ENCODE measurements at places on chromosomes 6 and 20.

GRCh38 chr6:119442776-119443184 is 93.2 kb upstream of the MAN1A1 start:
- DNase-seq: no peak

DNA sequence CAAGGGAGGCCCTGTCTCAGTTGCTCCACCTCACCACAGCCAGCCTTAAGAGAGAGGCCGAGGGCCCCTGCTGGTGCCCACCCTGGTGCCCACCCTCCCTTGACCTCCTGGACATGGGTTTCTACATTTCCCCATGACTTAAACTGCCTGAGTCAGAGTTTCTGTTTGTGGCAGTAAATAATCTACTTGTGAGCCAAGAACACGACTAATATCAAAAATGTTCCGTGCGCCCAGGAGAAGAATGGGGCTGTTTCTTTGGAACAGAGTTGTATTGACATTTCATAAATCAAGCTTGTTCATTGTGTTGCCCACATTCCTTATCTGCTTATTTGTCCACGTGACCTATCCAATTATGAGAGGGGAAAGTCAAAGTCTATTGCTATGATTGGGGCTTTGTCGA is 143.5 kb downstream of the ANKRD60 start:
- DNase-seq: no peak

DNA sequence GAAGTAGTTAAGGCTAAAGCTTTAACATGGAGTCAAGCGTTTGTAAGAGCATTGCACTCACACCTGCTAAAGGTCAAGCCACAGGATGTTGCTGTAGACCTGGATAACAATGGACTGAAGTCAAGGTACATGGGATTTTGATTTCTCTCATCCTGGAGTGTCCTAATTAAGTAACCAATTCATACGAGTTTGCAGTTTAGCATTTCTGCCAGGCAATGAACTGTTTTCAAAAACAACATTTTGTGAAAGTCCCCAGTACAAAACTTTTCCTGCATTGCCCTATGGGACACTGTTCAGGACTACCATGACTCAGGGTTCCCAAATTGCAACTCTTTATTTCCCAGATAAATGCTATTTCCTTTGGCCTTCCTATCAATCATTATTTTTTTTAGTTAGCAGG is 17.4 kb upstream of the SIRPB1 start:
- no peak for DNase-seq

- DNase-seq: no peak
These were observed 448.7 kb downstream of the PREX1 start for GRCh38 chr20:48378976-48379675.

DNA sequence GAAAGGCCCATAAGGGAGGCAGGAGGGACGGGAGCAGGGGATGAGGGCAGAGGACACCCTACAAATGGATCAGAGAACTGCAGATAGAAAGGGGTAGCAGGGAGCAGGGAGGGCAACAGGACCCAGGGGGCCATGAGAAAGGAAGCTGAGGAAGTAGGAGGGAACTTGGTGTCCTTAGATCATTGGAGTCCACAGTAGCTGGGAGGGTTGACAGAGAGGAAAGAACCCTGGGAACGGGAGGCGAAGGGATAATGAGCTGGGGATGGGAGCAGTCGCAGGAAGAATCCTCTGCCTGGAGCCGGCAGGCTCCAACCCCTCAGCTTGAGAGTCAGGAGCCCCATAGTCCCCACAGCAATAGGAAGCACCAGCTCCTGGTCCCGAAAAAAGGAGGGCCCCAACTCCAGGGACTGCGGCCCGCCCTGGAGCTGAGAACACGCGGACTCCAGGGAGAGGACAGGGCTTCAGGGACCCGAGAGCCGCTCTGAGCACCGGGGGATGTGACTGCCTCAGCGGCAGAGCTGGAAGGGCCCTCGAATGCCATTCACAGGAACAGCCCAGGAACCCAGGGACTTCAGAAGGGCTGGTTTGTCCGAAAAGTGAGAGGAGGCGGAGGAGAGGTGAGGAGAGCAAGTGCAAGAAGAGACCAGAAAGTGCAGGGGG is 32.7 kb downstream of the HLA-A start:
- no peak for DNase-seq

DNA sequence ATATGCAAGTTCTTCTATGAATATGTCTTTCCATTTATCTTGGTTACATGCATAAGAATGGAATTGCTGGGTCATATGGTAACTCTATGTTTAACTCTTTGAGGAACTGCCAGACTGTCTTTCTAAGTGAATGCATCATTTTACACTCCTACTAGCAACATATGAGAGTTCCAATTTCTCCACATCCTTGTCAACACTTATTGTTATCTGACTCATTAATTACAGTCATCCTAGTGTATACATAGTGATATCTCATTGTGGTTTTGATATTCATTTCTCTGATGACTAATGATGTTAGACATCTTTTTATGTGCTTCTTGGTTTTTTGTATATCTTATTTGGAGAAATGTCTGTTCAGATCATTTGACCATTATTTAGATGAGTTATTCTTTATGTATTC is 96.7 kb upstream of the LAMP5 start:
- DNase-seq: no peak

GRCh38 chr6:25851961-25852360 is 20.1 kb upstream of the SLC17A1 start:
- no peak for DNase-seq

DNA sequence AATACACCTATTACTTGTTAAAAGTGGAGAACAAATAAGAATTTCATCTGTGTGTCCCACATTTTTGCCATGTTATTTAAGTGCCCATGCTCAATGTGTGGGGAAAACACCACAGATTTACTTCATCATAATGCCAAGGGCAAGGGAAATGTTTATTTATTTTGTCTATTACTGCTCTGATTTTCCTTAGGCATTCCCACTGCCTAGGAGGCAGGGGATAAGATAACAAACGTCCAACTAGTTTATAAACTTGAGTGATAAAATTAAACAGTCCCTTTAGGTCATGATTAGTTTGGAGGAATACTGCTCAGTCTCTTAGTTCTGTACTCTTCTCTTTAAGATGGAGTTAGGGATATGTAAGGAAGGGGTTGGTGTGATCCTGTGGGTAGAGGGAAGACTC is 598.4 kb upstream of the MARCKS start:
- DNase-seq: no peak

- DNase-seq: no peak
These were observed 42.4 kb upstream of the EPB41L1 start for GRCh38 chr20:36112112-36112511.

DNA sequence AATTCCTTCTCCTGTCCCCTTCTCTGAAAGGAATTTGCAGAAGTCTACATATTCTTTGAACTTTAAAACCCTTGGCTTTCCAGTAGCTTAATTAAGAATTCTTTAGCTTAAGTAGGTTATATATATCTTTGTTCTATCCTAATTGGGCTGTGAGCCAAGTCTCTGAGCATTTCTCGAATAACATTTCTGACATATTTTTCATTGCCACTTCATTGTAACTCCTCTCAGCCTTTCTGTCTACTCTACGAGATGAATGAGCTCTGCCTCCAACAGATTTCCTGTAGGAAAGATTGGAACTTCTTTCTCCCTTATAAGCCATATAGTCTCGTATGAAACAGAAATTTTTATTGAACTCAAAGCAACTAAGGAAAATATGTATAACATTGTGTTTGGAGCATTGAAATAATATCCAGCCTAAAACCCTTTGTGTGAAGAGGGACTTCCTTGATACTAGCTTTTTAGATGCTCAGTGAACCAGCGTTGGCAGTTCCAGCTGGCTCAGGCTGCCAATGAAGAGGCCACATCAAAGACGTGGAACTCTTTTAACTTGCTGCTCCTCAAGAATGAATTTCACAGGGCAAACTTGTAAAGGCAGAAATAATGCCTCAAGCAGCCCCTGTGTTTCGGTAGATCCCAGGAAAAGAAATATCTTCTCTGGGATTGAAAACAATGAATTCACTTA is 87.7 kb upstream of the NOX3 start:
- DNase-seq: no peak

DNA sequence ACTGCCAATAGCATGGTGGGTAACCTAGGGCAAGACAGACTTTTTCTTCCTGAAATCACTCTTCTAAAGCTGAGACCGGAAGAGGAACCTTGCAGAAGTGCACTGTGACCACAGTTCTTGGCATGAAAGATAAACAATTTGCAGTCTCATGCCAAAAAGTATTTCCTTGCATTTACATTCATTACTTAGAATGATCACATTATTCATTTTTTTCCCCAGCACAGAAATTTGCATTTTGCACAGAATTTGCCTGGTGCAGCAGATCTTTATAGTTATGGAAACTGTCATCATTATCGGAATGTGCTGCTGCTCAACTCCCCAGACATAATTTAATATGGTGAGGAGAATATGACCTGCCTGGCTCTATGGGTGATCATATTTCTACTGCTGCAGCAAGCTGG is 42.2 kb upstream of the EDN3 start:
- DNase-seq: no peak

- DNase-seq: no peak
These were observed 51.0 kb upstream of the CEP162 start for GRCh38 chr6:84278321-84278998.

DNA sequence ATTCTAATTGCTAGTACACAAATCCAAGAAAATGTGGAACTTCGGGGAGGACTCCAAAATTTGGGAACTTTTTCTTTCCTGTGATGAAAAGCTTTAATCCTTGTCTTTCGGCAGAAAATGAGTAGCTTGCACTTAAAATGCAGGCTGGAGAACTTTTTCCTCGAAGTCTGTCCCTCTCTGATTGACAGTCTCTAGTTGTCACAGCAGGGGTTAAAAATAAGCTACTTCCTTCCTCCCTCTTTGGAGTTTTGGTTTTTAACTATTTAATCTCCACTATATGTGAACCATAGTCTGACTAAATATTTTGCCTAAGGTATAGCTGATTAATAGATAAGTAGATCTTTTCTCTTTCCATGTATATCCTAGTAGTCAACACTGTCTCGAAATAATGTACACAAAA is 66.8 kb upstream of the MBOAT1 start:
- DNase-seq: no peak

- no peak for DNase-seq
These were observed 34.2 kb downstream of the ANKRD60 start for GRCh38 chr20:58194175-58194791.

GRCh38 chr6:123580331-123580730 is 56.4 kb downstream of the TRDN start:
- DNase-seq: no peak

DNA sequence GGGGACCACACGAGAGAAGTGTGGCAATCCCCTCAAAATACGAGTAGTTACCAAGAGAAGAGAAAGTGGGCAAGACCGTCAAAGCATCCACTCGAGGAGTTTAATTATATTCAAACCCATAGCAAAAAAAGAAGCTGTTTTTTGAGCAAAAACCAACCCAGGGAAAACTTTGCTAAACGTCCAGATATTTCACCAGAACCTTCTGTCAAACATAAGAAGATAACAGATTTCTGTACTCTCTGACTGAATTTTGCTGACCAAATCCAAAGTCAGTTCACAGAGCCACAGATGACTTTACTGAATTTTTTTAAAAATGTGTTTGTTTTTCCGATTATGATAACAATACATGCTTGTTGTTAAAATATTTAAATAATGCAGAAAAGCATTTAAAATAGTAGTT is 145.6 kb upstream of the PTPN1 start:
- DNase-seq: no peak

- no peak for DNase-seq
These were observed 1.6 kb upstream of the REV3L start for GRCh38 chr6:111484633-111484930.

GRCh38 chr6:106126482-106126881 is 40.3 kb downstream of the PRDM1 start:
- no peak for DNase-seq

GRCh38 chr20:62133864-62134263 is 9.3 kb downstream of the PSMA7 start:
- DNase-seq: no peak

- DNase-seq: no peak
These were observed 887.1 kb downstream of the TFAP2A start for GRCh38 chr6:9527679-9528286.

- no peak for DNase-seq
These were observed 801 bp upstream of the PPARD start for GRCh38 chr6:35341557-35341956.

DNA sequence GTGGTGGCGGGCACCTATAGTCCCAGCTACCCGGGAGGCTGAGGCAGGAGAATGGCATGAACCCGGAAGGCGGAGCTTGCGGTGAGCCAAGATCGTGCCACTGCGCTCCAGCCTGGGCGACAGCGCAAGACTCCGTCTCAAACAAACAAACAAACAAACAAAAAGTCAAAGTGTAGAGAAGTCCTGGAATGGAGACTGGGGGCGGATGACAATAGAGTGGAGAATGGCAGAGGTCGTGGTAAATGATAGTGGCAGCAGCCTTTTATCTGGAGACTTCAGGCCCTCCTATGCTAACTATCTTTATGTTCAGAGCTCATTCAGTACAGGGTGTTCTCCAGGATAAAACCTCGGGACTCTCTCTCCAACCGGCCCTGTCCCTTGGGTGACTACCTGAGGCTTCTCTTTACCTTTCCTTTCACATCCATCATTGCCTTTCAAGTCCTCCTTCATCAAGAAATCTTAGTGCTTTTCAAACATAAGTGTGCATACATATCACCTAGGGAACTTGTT is 1.4 kb upstream of the FKBPL start:
- DNase-seq: no peak

- DNase-seq: no peak
These were observed 37.1 kb downstream of the PPP1R16B start for GRCh38 chr20:38842558-38842981.

DNA sequence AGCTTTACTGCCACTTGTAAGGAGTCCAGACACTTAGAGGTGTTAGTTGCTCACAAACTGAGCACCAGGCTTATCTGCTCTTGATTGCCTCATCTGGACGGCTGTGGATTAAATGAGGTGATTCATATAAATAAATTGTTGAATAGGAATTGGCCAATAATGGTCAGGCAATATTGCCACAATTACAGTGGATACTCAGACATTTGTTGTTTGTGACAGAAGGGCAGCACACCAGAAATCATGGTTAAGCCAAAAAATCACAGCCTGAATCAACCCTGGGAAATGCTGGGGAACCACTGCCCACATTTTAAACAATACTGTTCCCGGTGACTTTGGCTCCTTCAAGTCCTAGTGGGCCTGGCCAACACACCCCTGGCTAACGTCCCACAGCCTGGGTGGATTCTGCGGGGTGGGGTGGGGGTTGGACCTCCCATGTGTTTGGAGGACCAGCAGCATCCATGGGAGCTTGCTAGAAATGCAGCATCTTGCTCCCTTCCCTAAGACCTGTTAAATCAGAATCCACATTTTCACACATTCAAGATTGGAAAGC is 29.5 kb upstream of the SPDEF start:
- no peak for DNase-seq

- no peak for DNase-seq
These were observed 79.1 kb downstream of the OGFRL1 start for GRCh38 chr6:71367756-71368155.

Data from mesothelial cell of epicardium (in vitro differentiated cells).